Stimulated activated CD8-positive, alpha-beta memory T cell treated with anti-CD3 and anti-CD28 coated beads, Interleukin-4, amount 100 ng/mL, for 1 hour (primary cell): ENCODE measurements at places on chromosomes 4 and X.

DNA sequence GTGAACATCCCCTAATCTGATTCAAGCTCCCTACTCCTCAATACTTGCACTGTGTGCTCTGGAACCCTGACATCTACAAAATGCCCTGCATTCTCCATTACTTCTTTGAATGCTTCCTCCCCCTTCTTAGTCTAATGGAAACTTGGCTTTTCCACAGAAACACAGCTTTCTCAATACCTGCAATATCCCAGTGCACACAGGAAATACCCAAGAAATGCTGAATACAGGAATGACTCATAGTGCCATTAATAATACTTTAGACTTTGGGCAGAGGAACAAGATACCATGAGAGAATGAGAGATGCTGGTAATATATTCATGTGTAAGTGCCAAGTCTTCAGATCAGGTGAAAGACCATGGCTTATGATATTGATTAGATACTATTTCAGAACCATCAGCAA lies 5.6 kb downstream of the QRFPR start:
- DNase-seq: no peak

DNA sequence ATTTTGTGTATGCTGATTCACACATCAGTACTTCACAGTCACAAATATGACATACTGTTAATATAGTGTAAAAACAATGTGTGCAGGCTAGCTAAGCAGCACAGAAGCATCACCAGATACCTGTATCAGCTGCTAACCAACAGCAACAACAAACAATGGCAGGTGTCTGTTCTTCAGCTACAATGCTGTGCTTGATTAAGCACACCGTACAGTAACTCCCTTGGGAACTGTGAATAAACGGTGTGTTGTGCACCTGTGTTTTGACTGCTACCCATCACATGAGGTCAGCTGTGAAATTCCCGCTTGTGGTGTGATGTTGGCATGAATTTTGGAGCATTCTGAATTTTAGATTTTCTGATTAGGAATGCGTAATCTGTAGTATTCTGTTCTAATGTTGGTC lies 379.7 kb upstream of the FAT1 start:
- no peak for DNase-seq

- DNase-seq: no peak
These were observed 57.9 kb downstream of the MND1 start for GRCh38 chr4:153402366-153402765.

DNA sequence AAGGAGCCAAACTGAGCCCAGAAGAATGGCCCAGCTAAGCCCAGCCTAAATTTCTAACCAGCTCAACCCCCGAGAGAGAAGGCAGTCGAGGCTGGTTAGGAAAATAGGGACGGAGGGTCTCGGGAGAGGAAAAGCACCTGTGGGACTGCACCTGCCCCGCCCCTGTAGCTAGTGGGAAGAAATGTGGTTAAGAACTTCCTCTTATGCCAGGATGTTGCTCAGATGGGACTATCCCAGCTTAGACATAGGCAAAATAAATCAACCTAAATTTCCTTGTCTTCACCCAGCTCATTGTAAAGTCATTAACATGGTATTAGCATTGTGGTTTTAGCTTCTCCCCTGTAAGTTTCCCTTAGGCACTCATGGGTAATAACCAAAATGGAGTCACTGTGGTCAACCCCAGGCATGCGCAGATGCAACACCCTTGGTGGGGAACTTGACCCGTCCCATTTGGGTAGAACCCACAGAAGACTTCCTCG lies 86.8 kb downstream of the ZNF718 start:
- DNase-seq: no peak

DNA sequence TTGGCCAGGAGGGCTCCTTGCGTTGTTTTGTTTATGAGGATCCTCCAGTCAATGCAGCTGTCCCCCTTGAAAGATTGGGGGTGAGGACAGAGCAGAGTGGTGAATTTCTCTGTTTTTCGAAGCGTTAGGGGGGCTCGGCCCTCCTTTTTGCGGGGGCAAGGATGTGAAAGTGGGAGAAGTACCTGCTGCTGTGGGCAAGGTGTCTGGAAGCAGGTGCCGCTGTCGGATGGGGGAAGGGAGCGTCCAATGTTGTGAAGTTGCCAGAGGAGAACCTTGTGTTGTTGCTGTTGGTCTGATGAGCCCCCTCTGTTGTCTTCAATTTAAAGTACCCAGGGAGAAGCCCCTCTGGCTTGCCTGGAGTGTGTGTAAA lies 613 bp downstream of the GLRB start:
- DNase-seq: no peak

- no peak for DNase-seq
These were observed 238.1 kb downstream of the ARAP2 start for GRCh38 chr4:36006226-36006625.

GRCh38 chrX:2689773-2690666 lies 1.1 kb upstream of the CD99 start:
- no peak for DNase-seq

- no peak for DNase-seq
These were observed 300.2 kb downstream of the GPM6A start for GRCh38 chr4:175511861-175512260.

GRCh38 chr4:109010521-109010920 lies 247.7 kb upstream of the ETNPPL start:
- DNase-seq: no peak

DNA sequence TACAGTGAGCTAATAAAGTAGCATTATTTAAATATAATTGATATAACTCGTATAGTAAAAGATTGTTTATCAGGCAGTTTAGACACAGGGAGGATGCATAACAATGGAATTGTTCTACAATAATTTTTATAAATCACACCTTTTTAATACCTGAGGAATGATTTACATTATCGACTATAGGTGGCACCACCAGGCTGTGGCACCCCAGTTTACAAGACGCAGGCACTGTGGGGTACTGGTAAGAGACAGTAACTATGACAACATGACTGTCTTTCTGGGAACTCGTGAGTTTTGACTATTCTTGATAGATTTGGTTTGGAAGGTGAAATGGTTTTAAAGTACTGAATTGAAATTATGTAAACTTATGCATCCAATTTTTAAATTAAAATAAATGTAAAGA lies 27.1 kb upstream of the STBD1 start:
- DNase-seq: no peak

- DNase-seq: no peak
These were observed 4.0 kb downstream of the ADH5 start for GRCh38 chr4:99084595-99084994.

DNA sequence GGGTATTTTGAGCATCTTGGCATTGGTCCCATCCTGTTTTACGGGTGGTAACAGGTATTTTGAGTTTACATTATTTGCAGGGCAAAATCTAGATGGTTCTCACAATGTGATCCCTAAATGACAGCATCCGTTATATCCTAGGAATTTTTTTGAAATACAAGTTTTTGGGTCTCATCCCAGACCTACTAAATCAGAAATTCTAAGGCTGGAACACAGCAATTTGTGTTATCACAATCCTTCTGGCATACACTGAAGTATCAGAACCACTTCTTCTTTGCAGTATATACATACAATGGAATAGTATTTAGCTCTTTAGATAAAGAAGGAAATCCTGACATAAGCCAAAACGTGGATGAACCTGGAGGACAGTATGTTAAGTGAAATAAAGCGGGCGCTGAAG lies 104.1 kb upstream of the LSM6 start:
- no peak for DNase-seq

DNA sequence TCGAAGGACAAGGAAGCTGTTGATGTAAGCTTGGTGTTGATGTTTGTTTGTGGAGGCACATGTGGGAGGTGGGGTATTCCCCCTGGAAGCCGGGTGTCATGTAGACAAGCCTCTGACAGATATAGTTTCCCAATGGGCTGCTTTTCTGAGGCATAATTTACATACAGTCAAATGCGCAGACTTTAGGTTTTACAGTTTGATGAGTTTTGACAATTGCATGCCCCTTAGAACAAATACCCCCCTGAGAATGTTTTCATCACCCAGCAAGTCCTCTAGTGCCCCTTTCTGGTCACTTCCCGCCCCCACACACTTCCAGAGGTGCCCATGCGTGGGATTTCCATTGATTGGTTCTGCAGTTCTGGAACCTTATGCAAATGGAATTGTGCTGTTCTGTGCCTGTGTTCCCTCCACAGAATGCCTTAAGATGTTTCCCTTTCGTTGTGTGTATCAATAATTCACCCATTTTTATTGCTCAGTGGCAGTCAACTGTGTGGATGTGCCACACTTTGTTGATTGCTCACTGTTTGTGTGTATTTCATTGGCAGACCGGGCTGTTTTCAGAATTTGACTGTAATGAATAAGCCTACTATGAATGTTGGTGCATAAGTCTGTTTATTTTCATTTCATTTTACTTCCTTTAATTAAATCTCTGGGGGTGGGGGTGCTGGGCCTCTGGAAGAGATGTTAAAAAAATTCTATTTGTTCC lies 8.5 kb downstream of the EVC start:
- no peak for DNase-seq

DNA sequence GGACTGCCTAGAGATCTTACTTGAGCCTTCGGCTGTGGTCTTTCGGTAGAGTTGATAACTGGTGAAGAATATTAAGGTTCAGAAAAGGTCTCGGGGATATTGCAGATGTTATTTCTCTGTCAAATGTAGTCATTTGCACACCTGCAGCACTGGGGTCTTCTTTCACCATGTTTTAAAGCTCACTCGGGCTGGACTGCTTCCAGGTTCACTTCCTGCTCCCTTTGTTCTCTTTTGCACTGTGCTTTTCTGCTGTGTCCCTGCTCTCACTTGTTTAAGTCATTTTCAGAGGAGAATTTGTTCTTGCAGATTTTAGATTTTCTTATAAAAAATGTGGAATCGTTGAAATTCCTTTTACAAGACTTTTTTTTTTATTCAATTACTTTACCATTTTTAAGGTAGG lies 68.5 kb downstream of the BMPR1B start:
- DNase-seq: no peak

- DNase-seq: no peak
These were observed 148.9 kb downstream of the PRDM5 start for GRCh38 chr4:120773641-120774040.

DNA sequence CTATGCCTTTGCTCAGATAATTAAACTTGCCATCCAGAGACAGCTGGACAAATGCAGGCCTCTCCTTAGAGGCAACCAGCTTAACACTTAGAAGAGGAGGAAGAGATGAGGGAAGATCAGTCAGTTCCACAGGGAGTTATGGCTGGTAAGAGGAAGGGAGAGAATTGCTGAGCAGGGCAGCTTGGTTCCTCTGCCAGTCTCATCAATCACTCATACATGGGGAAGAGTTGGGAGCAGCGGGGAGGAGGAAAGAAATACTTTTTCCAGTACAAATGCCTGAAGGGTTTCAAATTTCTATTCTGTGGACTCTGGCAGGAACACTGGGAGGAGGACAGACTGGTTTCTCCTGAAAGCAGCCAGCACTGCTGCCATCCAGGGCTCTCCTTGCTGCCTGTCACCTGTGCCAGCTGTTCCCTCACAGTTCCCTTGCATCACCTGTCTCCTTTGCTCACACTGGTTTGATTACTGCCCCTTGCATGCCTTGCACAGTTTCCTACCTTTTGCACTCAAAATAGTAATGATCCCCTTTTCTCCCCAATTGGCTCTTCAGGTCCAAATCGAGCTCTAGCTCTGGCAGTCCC lies 59.5 kb downstream of the PGRMC2 start:
- no peak for DNase-seq

- DNase-seq: no peak
These were observed 3.1 kb downstream of the SLC49A3 start for GRCh38 chr4:685679-686412.

DNA sequence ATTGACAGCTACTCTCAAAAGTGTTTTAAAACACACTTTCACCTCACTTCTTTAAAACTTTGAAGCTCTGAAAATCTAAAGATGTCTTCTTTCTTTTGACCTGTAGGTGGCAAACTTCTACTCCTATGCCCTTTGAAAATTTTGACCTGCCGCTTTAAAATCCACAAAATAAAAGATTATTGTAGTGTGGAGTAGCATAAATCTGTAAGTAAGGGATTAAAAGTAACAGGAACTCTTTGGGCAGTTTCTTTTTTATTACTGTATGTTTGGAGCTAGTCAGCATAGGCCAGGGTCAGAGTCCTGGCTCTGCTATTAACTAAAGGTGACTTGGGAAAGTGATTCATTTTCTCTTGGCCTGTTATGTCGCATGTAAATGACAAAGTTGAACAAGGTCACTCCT lies 25.5 kb downstream of the BBS12 start:
- DNase-seq: no peak

DNA sequence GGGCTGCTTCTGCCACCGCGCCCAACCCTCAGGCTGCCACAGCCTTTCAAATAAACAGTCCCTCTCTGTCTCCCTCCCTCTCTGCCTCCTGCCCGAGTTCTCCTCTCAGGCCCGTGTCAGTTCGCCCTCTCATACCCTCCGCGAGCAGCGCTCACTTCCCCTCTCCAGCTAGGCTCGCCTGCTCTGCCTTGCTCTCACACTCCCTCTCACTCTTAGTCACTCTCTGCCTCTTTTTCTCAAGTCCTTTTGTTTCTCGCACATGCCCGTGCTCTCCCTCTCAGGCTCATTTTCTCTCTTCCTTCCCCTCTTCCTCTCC lies 3.2 kb downstream of the EFNB1 start:
- DNase-seq: no peak

- no peak for DNase-seq
These were observed 83.7 kb downstream of the PCYT1B start for GRCh38 chrX:24563291-24564010.

GRCh38 chr4:40857956-40858355 lies 108.2 kb downstream of the NSUN7 start:
- DNase-seq: no peak

- DNase-seq: no peak
These were observed 25.4 kb upstream of the TNIP3 start for GRCh38 chr4:121189326-121190215.

DNA sequence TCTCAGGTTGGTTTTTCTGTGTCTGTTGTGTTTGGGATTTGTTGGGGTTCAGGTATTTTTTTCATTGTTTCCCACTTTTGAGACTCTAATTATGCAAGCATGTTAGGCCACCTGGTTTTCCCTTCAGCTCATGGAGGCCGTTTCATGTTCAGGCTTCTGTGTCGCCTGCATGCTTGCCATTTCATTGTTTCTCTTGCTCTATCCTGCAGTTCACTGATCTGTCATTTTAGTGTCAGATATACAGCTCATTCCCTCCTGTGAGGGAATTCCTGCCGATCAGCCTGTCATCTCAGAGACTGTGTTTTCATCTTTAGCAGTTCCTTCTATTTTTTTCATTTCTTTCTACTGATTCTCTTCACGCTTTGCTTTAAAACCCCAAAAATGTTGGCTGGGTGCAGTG lies 49.4 kb upstream of the HGFAC start:
- no peak for DNase-seq

DNA sequence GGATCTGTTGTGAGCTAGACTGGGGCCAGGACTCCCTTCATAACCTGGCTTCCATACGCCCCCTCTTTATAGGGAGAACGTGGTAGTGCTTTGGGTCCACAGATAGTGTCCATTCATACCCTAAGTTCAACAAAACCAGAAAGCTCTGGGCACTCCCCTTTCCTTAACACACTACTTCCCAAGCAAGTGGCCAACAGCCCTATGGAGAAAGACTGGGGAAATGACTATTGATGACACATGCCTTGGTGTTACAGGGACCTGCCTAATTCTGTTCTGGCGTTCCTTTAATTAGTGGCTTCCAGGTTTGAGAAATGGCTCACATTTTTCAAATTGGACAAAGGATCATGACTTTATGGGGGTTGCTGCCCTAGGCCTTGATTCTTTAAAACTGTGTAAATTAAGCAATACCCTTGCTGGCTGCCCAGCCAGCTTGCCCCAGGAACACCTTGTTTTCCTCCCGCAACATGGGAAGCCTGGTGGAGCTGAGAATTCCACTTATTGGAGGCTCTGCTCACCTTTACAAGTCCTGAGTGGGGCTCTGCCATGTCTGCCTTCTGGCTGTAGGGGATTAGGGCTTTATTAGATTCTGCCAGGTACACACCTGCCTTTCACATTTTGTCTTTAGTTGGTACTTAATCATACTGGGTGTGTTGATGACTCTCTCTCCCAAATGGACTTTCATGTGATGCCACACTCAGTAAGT lies 61.1 kb downstream of the RGS12 start:
- no peak for DNase-seq

- DNase-seq: no peak
These were observed 20.5 kb downstream of the NUDT9 start for GRCh38 chr4:87442889-87443288.
